ENCODE measurements at places on chromosomes 7 and 10.

DNA sequence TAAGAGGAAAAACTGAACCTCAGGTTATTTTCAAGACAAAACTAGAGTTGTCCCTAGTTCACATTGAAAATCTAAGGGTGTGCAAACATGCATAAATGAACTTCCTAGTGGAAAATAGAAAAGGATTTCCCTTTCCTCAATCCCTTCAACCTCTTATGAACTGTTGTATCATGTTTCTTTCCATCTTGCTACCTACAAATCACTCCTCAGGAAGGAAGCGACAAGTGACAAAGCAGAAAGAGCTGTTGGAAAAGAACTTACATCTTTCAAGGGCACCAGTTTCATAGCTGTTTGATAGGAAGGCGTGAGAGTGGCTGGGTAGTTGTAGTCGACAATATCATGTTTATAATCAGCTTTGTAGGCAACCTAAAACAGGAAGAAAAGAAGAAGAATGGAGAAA is 23.9 kb downstream of the NRAP start:
- no peak for DNase-seq

- no peak for DNase-seq
Measured at GRCh38 chr7:157542068-157543021, 205.5 kb downstream of the DNAJB6 start.

- DNase-seq: no peak
Measured at GRCh38 chr10:125662584-125662983, 20.4 kb downstream of the TEX36 start.

GRCh38 chr7:92934096-92934495 is 97.7 kb upstream of the CDK6 start:
- no peak for DNase-seq

- DNase-seq: no peak
Measured at GRCh38 chr10:92719991-92720830, 30.5 kb downstream of the HHEX start.

DNA sequence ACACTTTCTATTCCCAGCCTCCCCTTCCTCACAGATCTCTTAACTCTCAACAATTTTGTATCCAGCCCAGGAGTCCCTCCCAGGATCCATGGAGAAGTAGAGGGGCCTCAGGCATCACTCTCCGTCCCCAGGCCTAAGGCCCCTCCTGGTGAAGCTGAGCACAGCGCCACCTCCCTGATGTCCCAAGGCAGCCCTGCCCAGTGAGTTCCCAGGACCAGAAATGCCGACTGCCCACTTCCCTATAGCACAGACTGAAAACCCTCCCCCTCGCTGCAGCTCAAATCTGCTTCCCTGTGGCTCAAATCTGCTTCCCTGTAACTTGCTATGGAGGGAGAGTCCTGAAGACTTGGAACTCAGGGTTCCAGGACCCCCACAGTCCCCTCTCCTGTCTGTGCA is 35.6 kb downstream of the YKT6 start:
- DNase-seq: no peak

DNA sequence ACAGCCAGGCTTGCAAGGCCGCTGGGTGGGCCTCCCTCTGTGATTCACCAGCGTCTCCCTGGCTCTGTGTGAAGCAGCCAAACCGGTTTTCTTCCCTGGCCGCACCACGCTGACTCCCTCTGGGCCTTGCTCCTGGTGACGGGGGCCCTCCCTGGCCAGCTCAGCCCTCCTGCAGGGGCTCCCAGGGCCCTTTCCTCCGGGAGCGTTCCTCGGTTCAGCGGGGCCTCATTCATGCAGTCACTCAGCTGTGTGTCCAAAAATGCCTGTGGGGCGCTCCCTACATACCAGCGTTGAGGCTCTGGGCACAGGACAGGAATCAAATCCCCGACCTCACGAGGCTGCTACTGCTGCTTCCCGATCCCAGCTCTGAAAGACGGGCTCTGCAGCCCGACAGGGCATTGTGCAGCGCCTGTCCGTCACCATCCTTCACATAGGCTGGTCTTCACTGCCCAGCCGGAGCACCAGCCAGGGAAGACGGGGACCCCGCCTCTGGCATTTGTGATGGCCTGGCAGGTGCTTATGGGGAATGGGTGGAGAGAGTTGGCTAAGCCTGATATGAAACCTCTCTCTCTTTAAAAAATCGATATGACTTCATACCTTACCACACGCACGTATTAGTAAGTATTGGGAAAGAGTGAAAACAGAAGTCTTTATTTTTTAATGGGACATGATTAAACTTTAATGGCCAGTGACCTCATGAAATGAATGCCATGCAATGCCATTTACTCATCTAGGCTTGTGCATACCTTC is 110.0 kb upstream of the SHH start:
- DNase-seq: no peak

GRCh38 chr7:117929237-117929636 is 56.0 kb upstream of the CTTNBP2 start:
- DNase-seq: no peak

DNA sequence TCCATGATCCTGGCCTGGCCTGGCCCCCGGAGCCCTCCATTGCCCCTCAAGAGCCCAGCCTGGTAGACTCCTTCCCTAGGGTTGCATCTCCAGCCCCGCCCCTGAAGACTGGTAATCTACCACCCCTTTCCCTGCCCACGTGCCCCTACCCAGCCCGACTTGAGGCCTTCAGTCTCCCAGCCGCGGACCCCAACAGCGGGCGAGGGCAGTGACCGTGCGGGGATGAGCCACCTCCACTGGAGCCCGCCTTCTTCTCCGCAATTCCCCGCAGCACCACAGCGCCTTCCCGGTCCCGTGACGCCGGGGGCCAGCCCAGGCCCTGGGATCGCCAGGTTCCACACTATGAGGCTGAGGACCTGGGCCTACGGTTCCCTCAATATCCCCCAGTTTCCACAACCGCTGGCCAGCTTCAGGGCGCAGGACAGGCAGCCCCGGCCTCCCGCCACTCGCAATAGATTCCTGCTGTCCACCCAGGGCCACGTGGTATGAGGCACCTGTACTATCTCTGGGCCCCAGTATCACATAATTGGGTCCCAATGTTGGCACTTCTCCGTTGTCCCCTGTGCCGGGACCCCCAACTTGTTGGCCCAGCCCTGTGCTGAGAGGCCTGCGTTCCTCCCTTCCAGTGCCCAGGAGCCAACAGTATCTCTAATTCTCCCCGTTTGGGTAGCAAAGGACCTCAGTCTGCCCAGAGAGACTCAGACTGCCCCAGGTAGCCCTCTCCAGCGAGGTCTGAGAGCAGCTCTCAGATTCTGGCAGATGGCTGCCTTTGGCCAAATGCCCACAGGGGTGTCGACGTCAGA is 1.1 kb upstream of the GPRIN2 start:
- no peak for DNase-seq

GRCh38 chr10:74771054-74771453 is 55.3 kb upstream of the KAT6B start:
- DNase-seq: no peak

Data from stimulated activated CD4-positive, alpha-beta T cell treated with anti-CD3 and anti-CD28 coated beads, Interleukin-15, amount 100 ng/mL, for 1 hour (primary cell).